ENCODE measurements at places on chromosomes 5 and 9.
A peak's percentile ranks its signal among the peaks of the same experiment; 100 is the strongest.

- DNase-seq = no peak
These were observed 21.7 kb downstream of the ERGIC1 start for GRCh38 chr5:172855597-172856292.

- DNase-seq = peak; percentile 35
These were observed 25.0 kb downstream of the ANKRD33B start for GRCh38 chr5:10588779-10589447.

DNA sequence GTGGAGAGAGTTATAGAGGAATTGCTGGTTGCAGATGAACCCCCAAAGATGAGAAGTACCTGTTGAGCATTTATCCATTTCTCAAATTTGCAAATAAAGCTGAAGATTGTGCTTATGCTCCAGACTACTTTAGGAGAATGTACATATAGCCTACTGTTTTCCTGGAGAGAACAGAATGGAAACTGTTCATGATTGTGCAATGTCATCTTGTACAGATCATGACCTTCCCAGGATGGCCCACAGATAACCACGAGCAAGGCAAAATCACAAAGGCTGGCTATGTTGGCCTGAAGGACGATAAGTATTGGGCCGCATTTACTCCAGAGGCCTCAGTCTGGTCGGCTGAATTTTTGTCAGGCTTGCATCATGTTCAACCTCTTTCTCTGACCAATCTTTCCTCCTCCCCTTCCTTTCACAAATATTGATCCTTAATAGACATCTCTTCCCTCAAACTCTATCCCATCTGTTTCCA, 28.5 kb upstream of the RICTOR start:
- no peak for DNase-seq

DNA sequence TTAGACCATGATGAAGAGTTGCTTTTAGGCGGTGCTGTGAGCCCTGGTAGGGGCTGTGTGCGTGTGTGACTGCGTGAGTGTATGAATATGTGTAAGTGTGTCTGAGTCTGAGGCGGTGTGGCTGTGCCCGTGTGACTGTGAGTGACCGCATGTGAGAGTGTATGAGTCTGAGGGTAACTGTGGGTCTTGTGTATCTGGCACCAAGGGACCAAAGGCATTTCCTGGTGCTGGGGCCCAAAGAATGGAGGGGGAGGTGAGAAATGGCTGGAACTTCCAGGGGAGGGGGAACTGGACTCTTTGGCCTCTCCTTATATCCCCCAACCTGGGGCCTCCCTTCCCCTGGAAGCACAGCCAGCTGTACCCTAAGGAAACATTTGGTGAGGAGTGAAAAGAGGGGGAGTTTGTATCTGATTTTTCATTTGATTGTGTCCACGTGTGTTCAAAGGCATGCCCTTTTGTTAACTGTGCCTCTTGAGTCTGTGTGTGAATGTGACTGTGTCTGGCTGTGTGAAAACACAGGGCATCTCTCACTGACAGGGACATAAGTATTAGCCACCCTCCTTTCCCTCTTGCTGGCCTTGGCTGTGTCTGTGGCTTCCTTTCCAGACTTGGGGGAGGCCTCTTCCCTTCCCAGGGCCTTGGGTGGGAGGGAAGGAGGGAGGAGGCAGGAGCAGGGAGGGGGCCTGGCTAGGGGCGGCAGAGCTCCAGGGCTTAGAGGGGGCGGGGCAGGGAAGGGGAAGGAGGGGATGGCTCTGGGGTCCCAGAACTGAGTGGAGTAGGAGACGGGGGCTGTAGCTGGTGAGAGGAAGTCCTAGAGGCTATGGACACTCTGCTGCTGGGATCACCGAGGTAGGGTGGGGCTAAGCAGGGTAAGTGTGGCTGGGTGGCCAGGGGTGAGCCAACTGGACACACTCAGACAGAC, 1.4 kb downstream of the IL11RA start:
- DNase-seq = no peak

- no peak for DNase-seq
These were observed 776.6 kb downstream of the CDH12 start for GRCh38 chr5:22076586-22076985.

DNA sequence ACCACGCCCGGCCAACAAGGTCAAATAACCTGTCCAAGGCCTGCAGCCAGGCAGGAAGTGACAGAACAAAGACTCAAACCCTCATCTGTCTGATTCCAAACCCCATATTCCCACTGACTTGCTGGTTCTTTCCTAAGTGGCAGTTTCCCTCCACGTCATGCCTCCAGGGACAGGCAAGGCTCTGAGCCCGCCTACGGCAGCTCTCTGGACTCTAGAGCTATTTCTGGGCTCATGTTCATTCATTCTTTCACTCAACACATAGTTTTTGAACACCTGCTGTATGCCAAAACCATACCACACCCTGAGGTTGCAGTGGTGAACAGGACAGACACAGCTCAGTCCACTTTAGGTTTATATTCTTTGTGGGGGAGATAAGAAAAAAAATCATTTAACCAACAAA, 5.2 kb upstream of the FBP1 start:
- no peak for DNase-seq

GRCh38 chr5:172059661-172060100, 53.2 kb upstream of the FBXW11 start:
- peak; percentile 32 for DNase-seq

- DNase-seq = no peak
These were observed 41.2 kb upstream of the COL5A1 start for GRCh38 chr9:134600371-134600770.

DNA sequence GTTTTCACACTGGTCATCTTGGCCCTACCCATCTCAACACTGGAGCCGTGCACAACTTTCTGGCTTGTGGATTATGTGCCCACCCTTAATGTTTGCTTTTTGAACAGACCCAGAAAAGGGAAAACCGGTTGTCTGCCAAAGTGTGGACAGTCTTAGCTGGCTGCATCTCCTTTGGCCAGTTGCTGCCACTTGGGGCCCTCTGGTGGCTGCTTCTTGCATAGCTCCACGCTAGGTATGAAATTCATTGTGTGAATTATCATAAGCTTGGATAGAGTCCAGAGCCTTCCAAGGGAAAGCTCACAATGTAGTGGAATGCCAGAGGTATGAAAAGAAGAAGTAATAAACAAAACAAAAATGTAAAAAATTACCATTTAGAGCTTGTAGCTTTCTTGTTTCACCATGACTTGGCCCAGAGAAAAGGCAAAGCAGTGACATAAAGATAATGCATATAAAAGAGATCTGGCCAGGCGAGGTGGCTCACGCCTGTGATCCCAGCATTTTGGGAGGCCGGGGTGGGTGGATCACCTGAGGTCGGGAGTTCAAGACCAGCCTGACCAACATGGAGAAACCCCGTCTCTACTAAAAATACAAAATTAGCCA, 12.5 kb upstream of the SLC36A3 start:
- DNase-seq = peak; percentile 52

GRCh38 chr5:10913841-10914240, 152.8 kb upstream of the DAP start:
- DNase-seq = peak; percentile 13

GRCh38 chr5:966941-967340, 41.7 kb upstream of the NKD2 start:
- DNase-seq = no peak

- DNase-seq = no peak
These were observed 218.1 kb downstream of the AOPEP start for GRCh38 chr9:94944626-94945025.

- no peak for DNase-seq
These were observed 2.3 kb downstream of the C9orf72 start for GRCh38 chr9:27571011-27571410.

DNA sequence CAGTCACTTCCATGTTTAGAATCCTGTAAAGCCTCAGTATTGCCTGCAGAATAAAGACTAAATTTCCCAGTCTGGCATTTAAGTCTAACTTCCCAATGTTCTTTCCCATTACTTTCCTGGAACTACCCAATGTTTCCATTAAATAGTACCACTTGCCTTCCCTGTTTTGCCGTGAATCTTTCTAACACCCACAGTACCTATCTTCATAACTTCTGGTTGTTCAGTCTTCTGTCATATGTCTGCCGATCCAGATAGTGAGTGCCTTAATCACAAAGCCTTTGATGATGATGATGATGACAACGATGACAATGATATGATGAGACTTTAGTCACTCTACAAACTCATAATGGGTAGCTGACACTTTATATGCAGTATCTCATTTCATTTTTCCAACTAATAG, 6.6 kb upstream of the HEMGN start:
- peak; percentile 29 for DNase-seq

- DNase-seq = no peak
These were observed 2.6 kb downstream of the EXOC3 start for GRCh38 chr5:445591-445990.

- no peak for DNase-seq
These were observed 207.0 kb downstream of the DEPDC1B start for GRCh38 chr5:60492958-60493357.

- no peak for DNase-seq
These were observed 73.9 kb downstream of the WNK2 start for GRCh38 chr9:93257808-93258331.

GRCh38 chr5:139651853-139652787, 4.0 kb downstream of the CXXC5 start:
- DNase-seq = peak; percentile 46

GRCh38 chr5:170294057-170294456, 3.5 kb downstream of the LCP2 start:
- no peak for DNase-seq

DNA sequence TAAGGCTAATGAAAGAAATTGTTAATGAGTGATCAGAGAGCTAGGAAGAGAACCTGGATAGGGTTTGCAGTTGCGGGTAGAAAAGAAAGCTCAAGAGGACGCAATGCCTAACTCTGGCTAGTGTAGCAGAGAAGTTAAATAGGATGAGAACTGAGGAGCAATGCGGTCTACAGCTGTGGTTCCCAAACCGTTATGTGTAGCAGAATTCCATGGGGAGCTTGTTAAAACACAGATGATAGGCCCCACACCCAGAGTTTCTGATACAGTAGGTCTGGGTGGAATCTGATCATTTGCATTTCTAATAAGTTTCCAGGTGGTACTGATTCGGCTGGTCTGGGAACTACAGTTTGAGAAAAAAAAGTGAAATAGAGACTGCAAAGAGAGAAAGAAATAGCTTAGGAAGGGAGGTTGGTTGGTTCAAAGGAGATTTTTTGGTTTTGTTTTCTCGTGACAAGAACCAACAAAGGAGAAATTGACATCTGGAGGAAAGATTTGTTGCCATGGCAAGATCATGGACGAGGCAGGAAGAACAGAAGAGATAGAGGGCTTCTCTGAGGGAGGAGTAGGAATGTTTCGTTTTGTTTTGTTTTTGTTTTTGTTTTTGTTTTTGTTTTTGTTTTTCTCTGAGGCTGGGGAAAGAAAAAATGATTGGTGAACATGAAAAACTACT, 276.1 kb downstream of the ARRDC3 start:
- no peak for DNase-seq

- DNase-seq = no peak
These were observed 2.5 kb downstream of the C5orf22 start for GRCh38 chr5:31534527-31535046.

DNA sequence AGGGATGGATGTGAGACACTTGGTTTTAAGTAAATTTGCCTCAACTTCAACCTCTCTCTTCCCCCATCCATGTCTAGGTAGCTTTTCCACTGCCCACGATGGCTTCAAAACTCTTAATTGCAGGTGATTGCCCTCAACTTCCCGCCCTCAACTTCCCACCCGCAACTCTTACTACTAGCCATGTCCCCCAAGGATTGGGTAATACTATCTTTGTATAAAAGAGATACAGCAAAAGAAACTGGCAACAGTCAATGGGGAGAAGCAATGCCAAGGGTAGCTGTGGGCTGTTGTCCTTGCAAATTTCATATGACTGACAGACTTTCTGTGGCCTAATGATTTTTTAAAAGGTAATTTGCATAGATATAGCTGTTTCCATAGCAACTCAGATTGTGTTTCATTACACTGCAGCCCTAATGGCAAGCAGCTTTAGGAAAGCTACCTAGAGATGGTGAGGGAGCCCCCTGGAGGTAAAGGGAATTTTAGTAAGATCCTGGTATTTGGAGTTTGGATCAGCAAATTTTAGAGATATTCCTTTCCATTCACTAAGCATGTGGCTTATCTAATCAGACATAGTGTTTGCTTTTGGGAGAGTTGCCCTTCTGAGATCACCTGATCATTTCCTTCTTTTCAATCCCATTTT, 421.5 kb upstream of the DAP start:
- DNase-seq = no peak

- DNase-seq = no peak
These were observed 93.7 kb downstream of the PCDH1 start for GRCh38 chr5:141784529-141784928.

- no peak for DNase-seq
These were observed 23.4 kb downstream of the LSM11 start for GRCh38 chr5:157766902-157767301.

GRCh38 chr9:72262063-72262462, 102.9 kb downstream of the ZFAND5 start:
- DNase-seq = no peak

GRCh38 chr9:92026206-92027002, 76.4 kb upstream of the ROR2 start:
- no peak for DNase-seq

- DNase-seq = no peak
These were observed 8.8 kb downstream of the TLE1 start for GRCh38 chr9:81680506-81680905.

DNA sequence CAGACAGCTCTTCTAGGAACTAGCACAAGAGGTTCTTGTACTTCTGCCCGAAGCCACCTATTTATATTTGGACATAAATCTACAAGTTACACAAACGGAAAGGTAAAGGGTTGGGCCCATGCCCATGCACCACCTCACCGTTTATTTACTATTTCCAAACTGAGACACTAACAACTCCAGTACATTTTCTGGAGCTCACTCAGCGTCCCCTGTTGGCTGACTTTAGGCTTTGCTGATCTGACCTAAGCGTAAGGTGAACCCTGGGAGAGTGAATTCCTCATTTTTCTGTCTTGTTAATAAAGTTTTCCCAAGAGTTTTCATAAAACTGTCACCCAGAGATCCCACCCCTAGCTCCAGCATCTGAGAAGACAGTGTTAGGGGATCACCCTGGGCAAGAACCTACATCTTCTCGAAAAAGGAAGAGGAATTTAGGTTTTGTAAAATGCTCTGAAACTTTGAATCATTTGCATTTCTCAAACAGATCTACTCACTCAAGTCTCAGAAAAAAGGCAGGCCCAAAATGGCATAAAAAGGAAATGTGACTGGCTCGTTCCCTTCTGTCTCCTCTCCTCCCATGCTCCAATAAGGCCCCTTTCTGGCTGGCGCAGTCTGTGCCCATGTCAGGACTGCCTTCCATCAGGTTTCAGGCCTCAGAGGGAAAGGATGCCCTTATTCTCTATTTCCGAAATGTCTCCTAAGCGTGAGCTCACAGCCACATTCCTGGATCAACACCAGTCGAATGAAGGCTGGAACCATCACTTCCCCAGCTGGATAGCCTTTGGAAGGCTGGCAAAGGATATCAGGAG, 201.3 kb downstream of the FANCC start:
- no peak for DNase-seq

DNA sequence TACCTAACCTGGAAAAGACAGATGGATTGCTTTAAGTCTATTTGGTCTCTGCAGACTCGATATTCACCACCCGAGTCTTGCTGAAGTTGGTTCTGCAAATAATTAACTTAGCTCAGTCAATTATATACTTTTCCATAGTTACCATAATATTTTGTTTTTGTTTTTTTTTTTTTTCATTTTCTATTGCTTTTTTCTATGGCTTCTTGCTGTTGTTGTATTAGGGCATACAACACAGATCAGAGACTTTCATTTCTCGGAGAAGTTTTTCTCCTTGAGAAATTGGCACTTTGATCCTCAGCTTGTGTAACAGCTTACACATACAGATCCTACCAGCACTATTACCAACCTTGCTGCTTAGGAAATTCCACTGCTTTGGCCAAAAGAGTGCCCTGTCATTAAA, 88.0 kb downstream of the GPR21 start:
- DNase-seq = no peak
